ENCODE measurements at places on chromosomes 3 and 15.
A peak's percentile ranks its signal among the peaks of the same experiment; 100 is the strongest.

DNA sequence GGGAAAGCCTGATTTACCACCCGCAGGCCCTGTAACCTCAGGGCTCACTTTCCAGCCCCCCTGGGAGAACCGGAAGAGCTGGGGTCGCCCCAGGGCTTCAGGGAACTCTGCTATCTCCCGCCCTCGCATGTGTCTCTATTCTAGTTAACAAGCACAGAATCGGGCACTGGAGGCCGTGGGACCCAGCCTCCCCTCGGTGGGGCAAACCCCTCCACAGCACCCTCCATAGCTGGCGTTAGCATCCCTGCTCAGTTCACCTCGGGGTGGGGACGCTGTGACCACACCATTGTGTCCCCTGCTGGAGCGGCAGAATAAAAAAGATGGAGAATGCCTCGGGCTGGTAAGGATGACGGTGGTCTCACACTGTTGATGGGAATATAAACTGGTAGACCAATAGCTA lies 3.5 kb upstream of the LRRC15 start:
- DNase-seq = no peak

GRCh38 chr15:52086011-52086786 lies 26.4 kb downstream of the BCL2L10 start:
- DNase-seq = no peak

- DNase-seq = peak; percentile 48
These were observed 63.7 kb downstream of the LRCH3 start for GRCh38 chr3:197854596-197855343.

DNA sequence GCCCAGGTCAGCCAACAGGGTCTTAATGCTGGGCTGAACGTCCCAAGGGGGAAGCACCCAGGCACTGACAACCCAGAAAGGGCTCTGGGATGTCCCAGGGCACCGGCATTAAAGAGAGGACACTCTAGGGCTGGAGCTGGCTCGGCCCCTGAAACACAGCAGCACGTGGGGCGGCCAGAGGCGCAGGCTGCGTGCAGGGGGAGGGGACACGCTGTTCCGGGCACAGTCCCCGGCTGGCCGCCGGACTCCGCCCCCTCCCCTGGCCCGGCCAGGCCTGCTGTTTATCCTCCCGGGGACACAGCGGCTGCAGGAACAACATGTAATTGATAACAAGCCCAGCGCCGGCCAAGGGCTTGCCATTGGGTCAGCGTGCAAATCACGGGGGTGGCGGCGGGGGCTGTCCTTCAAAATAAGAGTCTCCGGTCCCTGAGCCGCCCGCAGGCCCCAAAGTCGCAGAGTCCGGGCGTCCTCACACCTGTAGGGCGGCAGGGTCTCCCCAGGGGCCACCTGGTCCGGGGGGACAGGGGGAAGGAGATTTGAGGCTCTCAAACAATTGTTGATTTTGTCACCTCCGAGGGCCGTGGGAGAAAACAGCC lies 1.3 kb downstream of the KLF15 start:
- peak; percentile 97 for DNase-seq

- DNase-seq = no peak
These were observed 346.4 kb upstream of the DPPA4 start for GRCh38 chr3:109683746-109684145.

GRCh38 chr3:17980863-17981262 lies 238.4 kb upstream of the TBC1D5 start:
- no peak for DNase-seq

GRCh38 chr3:71398157-71398836 lies 185.2 kb downstream of the FOXP1 start:
- DNase-seq = no peak

GRCh38 chr3:126446301-126446700 lies 29.4 kb downstream of the ZXDC start:
- DNase-seq = peak; percentile 1

DNA sequence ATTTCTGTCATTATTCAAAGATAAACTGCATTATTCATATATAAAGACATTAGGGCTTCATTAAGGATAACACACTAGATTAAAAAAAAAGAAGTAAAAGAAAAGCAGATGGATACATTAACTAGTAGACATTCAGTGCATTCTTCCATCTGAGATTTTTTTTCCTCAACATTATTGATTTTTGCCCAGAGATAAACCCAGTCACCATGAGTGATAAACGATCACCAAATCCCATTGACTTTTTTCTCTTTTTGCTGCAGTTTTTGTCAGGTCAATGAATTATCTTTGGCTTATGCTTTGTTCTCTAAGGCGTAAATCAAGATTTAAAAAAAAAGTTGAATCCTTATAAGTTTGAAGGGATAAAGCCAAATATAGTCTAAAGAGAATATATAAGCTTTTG lies 925.0 kb downstream of the GBE1 start:
- DNase-seq = no peak

- DNase-seq = peak; percentile 32
These were observed 38.2 kb downstream of the MB21D2 start for GRCh38 chr3:192879346-192880031.

DNA sequence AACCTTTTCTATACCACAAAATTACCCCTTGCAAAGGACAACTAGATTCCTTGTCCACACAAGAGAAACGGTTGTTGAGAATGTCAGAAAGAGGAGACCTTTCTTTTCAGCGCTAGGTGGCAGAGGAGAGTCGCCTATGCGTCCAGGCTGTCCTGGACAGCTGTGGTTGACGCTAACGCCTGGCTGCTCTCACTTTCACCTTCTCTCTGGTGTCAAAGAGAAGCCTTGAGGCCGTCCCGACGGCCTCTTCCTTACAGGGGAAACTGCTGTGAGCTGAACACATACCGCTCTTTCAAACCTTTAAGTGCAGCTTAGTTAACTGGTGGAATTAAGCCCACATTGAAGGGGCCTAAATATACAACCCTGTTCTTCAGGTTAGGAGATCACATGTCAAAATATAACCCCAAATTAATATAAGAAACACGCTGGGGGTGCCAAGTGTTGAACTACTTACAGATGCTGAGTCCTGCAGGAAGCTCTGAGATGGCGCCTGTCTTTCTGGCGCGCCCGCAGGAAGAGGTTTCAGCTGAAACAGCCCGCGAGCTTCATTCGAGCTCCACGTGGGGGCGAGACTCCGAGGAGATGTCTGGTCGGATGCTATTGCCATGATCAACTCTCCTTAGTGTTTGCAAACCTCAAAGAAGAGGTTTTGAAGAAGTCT lies 26.1 kb upstream of the KBTBD8 start:
- DNase-seq = peak; percentile 95

- DNase-seq = no peak
These were observed 37.2 kb downstream of the BHLHE40 start for GRCh38 chr3:5016211-5017161.
